CD4-positive, alpha-beta T cell treated with Interleukin-17A for 4 hours (primary cell): ENCODE measurements at places on chromosomes 12 and 14.

GRCh38 chr12:117161460-117162166 lies 28.7 kb downstream of the FBXO21 start:
- DNase-seq = no peak

GRCh38 chr12:47068539-47068938 lies 10.9 kb upstream of the PCED1B start:
- DNase-seq = no peak

- DNase-seq = no peak
These were observed 353.6 kb downstream of the TMEM121 start for GRCh38 chr14:105879867-105880561.

GRCh38 chr14:77250927-77251326 lies 20.1 kb downstream of the NGB start:
- no peak for DNase-seq

DNA sequence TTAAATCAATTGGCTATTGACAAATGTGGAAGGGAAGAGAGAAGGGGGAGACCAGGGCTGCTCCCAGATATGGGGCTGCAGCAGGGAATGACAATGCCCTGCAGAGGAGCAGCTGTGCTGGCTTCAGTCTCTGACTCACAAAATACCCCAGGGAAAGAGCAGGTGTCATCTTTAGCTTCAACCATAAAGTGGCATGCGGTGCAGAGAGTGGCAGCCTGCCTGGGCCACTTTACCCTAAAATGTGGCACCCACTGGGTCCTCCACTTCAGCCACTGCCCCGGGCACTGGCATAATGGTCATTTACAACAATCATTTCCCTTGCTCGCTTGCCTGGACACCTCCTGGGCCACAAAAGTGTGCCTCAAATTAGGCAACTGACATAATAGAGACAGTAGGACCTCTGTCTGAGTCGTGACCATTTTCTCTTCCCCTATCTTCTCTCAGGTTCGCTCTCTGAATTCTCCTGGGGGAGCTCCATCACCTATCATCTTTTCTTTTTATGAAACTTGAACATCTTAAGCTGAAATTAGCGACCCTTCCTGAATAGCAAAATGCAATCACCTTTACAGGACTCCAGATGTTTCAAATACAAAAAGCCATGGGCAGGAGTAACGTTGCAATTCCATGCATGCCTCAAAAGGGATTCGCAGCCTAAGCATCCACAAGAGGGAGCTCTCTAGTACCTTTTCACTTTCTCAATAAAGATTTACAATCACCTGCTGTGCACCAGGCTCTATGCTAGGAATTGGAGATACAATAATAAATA lies 179.9 kb upstream of the ATF7IP start:
- peak; percentile 29 for DNase-seq

DNA sequence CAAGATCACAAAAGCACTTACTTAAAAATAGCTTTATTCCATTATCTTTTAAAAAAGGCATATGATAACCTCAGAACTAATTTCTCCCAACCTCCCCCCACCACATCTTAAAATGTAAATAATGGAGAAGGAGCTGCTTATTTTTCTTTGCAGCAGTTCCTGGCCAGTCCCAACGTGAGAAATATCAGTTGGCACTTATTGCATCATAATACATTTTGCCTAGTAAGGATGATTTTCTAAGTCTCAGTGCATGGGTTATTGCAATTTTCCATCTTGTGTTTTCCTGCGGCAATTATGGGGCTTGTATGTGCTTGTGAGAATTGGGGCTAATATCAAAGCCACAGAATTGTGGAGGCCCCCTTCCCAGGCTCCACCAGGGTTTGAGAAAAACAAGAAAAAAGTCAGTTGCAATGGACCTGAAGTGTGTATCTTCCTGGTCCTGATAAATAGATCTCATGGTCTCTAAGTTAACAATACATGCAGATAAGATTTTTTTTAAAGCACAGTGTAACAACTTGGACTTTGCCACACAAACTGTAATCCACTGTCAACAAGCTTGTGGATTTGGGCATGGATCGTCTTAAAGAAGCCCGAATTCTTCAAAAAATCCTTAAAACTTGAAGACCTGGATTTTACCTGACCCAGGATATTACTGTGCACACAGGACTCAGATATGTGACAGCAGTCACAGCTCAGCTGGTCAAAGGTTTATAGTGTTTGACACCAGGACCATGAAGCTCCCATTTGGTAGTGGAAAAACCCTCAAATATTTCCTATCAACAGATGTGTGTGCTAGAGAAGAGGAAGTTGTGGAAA lies 2.8 kb upstream of the WSB2 start:
- DNase-seq = no peak

DNA sequence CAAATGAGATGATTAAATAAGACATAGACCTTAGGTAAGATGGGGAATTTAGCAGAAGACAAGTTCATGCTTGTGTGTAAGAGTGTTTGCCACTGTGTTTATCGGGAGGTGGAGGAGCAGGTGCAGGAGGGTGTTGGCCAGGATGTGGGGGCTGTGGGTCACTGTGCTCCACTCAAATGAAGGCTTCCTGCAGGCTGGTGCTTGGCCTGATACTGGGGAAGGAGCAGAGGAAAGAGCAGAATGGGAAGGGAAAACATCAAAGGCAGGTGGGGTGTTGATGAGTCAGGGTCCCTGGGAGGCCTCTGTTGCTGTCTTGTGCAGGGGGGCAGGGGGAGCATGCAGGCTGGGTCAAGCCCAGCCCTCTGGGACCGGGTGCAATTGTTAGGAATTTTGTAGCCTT lies 126.5 kb downstream of the TSPAN9 start:
- no peak for DNase-seq

- DNase-seq = no peak
These were observed 45.4 kb downstream of the JAG2 start for GRCh38 chr14:105123064-105123665.

- peak; percentile 28 for DNase-seq
These were observed 8.1 kb downstream of the DNAI7 start for GRCh38 chr12:25186788-25187402.

DNA sequence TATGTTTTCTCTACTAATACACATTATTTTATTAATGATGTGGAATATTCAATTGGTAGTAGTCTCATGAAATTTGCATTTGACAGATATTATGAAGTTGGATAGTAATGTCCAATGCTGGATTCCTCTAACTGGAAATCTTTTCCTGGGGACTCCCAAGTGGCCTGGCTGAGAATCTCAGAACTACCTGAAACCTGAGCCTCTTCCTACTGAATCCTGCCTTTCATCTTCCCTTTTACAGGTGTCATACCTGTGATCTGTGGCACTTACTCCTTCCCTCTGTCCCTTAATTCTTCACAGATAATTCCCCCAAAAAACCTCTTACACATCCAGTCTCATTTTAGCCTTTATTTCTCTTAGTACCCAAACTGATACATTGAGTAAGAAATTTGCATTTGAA lies 89.7 kb upstream of the MYF6 start:
- no peak for DNase-seq

GRCh38 chr14:30521899-30522736 lies 36.8 kb upstream of the G2E3 start:
- DNase-seq = no peak

DNA sequence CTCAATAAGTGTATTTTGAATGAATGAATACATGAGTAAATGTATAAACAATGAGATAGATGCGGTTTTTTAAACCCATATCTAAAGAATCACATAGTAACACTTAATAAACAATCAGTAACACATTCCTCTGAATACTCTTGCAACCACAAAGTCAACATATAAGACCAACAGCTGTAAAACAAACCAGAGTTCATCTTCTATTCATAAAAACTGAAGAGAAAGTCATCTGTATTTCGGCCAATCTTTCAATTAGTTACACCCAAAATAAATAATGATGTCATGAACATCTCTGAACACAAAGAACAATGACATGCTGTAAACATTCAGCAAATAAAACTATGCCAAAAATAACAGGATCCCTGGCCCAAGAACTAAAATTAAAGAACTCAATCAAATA lies 47.2 kb downstream of the ARMH4 start:
- DNase-seq = no peak

GRCh38 chr12:93680006-93680405 lies 2.8 kb downstream of the CRADD start:
- no peak for DNase-seq

DNA sequence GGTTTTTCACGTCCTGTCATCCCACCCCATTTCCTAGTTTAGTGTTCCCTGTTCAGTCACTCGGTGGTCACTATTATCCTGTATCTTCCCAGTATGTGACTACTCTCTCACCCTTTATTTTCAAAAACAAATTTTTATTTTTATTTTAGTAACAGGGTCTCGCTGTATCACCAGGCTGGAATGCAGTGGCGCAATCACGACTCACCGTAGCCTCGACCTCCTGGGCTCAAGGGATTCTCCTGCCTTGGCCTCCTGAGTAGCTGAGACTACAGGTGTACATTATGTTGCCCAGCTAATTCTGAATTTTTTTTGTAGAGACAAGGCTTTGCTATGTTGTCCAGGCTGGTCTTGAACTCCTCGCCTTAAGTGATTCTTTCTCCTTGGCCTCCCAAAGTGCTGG lies 20.1 kb upstream of the PRICKLE1 start:
- DNase-seq = no peak
